ENCODE measurements at places on chromosomes 5 and 9.

DNA sequence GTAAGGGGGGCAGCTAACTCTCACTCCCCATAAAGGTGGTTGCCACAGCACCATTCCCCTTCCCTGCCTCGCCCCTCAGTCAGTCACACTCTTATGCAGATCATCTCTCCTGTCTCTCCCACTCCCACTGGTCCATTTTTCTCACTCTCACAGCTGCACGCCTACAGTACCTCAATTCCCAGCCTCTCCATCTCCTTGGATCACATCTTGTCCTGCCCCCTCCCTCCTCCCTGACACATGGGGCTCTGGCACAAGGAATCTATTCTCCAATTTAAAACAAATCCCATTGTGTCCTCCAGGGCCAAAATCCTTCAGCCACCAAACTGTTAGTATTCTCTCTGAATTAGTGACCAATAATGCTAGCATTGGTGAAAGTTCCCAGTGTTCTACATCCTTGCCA lies 114.4 kb downstream of the AUH start:
- no peak for DNase-seq

GRCh38 chr5:72476721-72477120 lies 30.5 kb downstream of the ZNF366 start:
- no peak for DNase-seq

DNA sequence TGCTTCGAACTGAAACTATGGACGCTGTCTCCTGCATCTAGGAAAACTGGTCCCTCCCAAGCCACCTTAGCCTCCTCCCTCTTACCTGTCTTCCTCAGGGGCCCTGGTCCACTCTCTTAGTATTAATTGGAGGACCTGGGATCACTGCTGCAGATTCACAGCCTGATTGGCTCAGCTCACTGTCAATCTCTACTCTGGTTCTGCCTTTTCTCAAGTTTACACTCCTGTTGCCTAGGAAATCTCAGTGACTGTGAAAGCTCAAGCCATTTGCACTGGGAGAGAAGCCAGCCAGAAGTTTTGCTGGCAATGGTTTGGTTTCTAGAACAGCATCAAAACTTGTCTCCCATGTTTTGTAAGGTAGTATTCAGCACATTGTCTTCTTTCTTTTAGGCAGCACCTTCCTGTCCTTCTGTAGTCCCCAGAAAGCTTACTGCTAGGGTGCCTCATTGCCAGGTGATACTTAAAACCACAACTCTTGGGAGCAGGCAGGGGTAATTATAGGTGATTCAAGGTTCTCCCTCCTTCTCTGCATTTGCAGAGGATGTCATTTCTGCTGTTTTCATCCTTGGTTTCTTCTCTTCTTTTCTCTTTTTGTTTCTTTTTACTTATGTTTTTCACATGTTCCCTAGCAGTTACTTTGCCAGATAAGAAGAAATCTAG lies at the start of gene CAPSL:
Gene CAPSL (minus strand): TSS at position 55 of the 660 bp plus-strand sequence. CDS start 17,502 bp downstream, outside the sequence.
- no peak for DNase-seq

DNA sequence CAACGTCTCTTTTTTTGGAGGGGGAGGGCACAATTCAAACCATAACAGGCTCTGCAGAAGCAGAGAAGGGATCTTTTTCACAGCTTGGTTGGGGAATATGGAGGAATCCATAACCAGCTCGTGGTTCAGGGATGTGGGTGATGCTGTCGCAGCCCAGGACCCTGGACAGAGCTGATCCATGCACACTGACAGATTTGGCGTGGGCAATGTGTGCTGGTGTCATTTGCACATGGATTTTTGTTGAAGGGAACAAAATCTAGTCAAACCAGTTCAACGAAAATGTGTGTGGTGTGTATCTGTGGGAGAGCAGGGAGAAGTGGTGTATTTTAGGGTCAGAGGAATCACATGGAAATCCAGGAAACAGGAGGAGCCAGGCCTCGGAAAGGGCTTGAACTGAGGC lies 4.2 kb downstream of the DOCK2 start:
- DNase-seq: no peak

GRCh38 chr5:44663991-44664710 lies 144.6 kb upstream of the MRPS30 start:
- DNase-seq: peak; percentile 45

GRCh38 chr5:11143456-11144267 lies 382.6 kb upstream of the DAP start:
- no peak for DNase-seq

- no peak for DNase-seq
Measured at GRCh38 chr5:142046191-142046590, 33.4 kb upstream of the GNPDA1 start.

GRCh38 chr9:135925496-135926133 lies 18.3 kb upstream of the CAMSAP1 start:
- DNase-seq: peak; percentile 30

- DNase-seq: no peak
Measured at GRCh38 chr5:148364343-148364742, 19.4 kb upstream of the FBXO38 start.

GRCh38 chr5:68368311-68369022 lies 152.9 kb downstream of the PIK3R1 start:
- DNase-seq: no peak

DNA sequence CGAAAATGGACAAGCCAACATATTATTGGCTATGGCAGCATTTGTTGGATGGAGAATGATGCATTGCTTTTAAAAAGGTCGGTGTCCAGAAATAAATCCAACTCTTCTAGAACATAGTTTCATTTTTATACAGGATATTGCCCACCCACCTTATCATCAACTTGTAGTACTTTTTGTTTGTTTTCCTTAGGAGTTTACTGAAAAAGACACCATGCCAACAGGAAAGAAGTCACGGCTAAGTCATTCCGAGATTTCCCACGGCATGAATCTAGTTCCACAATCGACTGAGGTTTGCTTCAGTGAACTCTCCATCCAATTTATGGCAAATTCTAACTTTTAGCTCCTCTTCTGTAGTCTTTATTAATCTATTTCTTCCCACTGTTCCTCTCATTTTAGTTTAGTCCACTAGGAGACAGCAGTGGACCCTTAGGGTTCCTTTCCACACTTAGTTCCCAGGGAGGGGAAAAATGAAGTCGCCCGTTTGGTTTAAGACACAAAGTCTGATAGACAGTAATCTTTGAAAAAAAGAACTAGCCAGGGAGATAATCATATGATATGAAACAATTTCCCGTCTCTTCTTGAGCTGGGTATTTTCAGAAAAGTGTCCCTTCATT lies 237.5 kb downstream of the AP3B1 start:
- DNase-seq: no peak

GRCh38 chr9:83707518-83707767 lies 315 bp downstream of the UBQLN1 start:
- peak; percentile 84 for DNase-seq

DNA sequence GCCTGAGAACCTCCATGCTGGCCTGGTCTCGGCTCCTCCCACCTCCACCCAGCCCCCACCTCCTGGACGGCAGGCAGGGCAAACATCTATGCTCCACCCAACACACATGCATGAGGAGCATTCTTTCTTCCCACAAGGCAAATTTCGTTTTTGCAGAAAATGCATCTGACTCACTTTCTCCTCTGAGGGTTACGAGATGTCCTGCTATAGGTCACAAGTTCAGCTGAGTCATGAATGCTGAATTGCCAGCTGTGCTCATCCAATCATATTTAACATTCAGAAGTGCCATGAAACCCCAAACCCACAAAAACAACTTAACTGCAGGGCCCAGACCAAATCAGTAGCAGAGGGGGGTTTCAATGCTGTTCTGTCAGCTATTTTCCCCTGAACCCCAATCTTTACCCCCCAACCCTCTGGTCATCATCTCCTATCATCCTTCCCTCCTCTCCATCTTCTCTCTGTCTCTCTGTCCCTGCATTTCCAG lies 39.0 kb upstream of the OSMR start:
- peak; percentile 49 for DNase-seq

DNA sequence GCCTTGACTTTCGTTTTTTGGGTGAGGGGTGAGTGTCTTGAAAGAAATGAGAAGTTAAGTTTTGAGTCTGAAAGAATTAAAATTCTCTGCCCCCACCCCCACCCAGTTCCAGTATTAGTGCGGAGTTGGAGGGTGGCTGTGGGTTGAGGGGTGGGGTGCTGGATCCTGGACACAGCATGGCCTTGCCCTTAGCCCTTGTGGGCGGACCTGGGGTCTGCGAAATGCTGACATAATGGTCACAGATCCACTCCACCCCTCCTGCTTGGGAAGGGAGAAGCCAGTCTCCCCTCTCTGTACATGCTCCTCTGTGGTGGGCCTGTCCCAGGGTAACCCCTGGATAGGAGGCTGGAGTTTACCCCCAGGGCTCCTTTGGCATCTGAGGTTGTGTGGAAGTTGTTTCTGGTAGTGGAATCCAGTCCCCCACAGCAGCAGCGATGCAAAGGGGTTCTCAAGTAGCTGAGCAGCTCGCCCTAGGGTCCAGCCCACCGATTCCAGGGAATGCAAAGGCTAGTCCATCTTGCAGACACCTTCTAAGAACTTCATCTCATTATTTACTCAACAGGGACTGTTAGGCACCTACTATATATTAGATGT lies 42.8 kb upstream of the TCF7 start:
- no peak for DNase-seq

GRCh38 chr5:17477043-17477442 lies 21.0 kb upstream of the TAF11L2 start:
- DNase-seq: no peak

GRCh38 chr9:128933731-128934130 lies 12.9 kb downstream of the PHYHD1 start:
- DNase-seq: no peak

DNA sequence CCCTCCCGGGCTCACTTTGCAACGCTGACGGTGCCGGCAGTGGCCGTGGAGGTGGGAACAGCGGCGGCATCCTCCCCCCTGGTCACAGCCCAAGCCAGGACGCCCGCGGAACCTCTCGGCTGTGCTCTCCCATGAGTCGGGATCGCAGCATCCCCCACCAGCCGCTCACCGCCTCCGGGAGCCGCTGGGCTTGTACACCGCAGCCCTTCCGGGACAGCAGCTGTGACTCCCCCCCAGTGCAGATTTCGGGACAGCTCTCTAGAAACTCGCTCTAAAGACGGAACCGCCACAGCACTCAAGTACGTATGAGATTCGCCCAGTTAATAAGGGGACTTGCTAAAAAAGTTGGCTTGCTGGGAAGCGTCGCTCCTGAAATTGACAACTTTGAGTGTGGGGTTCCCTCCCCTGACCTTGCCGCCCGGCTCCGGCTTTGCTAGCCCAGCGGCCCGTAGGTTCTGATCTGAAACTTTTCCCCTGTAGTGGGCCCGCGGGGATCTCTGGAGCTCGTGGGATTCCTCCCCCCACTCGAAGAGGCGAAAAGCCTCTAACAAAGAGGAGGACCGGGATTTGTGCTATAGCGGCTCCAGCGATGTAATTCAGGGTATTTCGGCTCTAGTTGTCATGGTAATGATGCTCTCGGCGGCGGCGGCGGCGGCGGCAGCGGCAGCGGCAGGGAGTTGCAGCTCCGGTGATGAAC lies 572 bp downstream of the NR4A3 start:
- peak; percentile 34 for DNase-seq

DNA sequence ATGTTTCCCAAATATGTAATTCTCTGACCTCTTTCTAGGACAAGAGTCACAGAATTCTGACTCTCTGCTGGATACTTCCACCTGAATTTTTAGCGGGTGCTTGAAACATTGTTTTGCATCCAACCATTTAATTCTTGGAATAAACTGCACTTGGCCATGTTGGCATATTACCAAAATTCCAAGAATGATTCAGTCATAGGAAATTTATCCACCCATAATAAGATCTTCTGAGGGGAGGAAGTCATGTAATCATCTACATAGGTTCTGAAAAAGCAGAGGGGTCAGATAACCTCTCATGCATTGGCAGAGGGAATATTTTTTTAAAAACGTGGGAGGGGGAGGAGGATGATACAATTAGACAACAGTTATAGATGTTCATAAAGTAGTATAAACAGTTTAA lies 156.9 kb downstream of the PAM start:
- no peak for DNase-seq

- DNase-seq: no peak
Measured at GRCh38 chr5:158590746-158591300, 508.9 kb downstream of the EBF1 start.

- no peak for DNase-seq
Measured at GRCh38 chr9:79700607-79701360, 129.0 kb downstream of the TLE4 start.

GRCh38 chr5:173961418-173961817 lies 27.6 kb upstream of the C5orf47 start:
- no peak for DNase-seq

- DNase-seq: no peak
Measured at GRCh38 chr5:166369807-166370206, 1921.6 kb upstream of the WWC1 start.

GRCh38 chr9:97689401-97690180 lies 7.5 kb downstream of the XPA start:
- no peak for DNase-seq

- DNase-seq: no peak
Measured at GRCh38 chr5:174401793-174402192, 322.6 kb upstream of the MSX2 start.

- no peak for DNase-seq
Measured at GRCh38 chr9:72627956-72628540, 106.6 kb downstream of the TMC1 start.

All from psoas muscle (tissue), 8 donors.